H9 (cell line): ENCODE measurements at places on chromosomes 3 and 15.

GRCh38 chr3:152330559-152330958 lies 61.8 kb downstream of the MBNL1 start:
- no peak for DNase-seq

DNA sequence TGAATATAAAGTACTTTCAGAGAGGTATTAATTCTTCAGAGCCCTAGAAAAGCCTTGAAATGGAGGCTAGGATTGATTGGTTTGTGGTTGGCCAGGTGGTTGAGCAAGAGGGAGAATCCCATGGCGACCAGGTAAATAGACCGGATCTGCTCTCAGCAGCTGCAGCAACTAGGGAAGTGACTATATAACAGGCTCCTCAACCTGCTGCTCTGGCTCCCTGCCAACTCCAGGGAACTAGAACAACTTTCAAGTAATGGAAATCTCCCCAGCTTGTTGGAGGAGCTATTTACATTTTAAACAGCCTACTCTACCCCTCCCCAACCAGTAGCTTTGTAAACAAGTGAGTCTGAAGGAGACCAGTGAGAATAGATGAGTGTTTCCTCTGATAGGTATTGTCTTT lies 121.8 kb upstream of the CADM2 start:
- peak; percentile 93 for DNase-seq

GRCh38 chr3:37979541-37980461 lies 10.8 kb upstream of the VILL start:
- no peak for DNase-seq

- no peak for DNase-seq
Measured at GRCh38 chr3:57890874-57891273, 117.3 kb upstream of the FLNB start.

DNA sequence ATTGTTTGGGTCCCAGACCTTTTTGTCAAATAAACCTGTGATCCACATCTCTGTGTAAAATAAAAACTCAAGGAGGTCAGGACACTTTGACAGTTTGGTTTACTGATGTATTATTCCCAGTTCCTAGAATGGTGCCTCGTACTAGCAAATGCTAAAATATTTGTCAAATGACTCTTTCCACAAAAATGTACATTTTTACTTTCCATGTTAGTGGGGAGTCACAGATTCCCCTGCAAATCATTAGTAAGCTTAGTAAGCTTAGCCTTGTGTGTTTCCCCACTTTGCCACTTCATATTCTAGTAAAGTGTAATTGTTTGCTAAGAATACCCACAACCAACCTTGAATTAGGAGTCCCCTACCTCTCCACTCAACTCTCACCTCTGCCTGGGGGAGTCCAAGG lies 2.4 kb upstream of the MAGI1 start:
- DNase-seq, result no peak

GRCh38 chr15:78618490-78618934 lies 2.3 kb downstream of the CHRNA3 start:
- DNase-seq, result peak; percentile 87

DNA sequence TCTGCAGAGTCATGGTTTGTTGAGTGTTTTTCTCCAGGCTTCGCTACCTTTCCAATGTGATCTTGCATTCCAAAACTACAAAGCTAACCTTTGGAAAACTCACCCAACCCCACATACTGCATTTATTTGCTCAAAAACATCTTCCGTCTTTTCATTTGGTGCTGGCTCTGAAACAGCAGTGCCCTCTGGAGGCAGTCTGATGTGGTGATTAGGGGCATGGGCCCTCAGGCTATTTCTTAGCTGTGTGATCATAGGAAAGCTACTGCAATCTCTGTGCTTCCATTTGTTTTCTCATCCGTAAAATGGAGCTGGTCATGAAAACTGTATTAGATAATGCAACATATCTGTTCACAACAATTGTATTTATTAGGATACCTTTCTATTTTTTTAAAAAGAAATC lies 47.0 kb downstream of the MTHFS start:
- peak; percentile 60 for DNase-seq

DNA sequence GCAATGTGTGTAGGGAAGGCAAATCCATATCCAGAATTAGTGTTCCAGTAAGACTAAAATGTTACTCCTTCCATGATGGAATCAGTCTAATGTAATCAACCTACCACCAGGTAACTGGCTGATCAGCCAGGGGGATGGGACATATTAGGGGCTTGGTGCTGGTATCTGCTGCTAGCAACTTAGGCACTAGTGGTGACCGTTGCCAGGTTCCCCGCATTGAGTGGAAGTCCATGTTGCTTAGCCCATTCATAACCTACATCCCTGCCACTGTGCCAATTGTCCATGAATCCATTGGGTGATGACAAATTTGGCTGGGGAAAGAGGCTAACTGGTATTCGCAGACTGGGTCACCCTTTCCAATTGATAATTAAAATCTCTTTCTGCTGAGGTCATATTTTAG lies 212.2 kb upstream of the ROBO1 start:
- DNase-seq, result no peak

DNA sequence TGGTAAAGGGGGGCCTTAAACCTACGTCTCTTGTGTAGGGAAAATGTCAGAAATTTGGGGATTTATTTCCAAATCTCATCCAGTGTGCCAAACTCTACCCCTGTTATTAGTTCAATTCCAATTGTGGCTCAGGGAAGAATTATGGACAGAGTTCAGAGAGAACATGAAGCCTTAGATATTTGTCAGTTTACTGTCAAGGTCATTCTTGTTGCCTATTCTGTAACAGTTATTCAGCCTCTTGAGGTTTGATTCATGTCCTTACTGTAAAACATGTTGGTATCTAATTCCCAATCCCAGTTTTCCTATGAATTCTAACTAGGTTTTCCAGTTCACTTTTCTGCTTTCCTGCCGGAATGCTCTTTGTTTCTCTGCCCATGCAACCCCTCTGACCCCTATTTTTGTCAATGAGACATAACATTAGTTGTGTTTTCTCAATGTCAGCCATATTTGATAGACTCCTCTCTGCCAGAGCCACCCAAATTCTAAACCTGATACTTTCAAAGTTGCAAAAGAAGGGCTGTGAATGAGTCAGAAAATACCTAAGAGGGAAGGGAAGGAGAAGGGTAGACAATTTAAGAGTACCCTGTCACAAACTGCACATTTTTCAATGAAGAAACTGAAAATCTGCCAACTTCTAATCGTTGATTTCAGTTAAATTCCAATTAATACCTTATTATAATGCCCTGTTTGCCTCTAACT lies 52.4 kb downstream of the ATOSA start:
- DNase-seq, result no peak

DNA sequence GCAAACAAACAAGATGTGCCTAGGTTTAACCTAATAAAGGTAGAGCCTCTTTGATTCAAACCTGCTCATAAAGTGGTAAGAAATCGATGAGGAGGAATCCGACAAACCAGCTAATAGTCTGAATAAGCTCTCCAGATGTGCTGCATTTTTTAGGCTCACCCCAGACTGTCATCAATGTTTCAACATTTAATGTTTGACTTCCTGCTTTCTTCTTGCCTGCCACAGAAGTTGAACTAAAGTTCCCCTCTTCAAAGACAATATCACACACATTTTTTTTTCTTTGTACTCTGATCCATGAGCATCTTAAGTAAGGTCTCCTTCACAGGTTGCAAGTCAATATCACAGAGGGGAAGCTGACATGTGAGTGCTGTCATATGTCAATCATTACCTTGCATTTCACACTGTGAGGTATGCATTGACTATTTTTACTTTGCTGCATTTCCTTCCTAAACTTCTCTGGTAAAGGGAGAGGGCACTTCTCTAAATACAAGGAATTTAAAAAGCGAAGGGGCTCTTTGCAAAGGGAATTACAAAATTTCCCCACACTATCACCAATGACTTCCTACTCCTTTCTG lies 172.3 kb upstream of the MCTP2 start:
- no peak for DNase-seq

DNA sequence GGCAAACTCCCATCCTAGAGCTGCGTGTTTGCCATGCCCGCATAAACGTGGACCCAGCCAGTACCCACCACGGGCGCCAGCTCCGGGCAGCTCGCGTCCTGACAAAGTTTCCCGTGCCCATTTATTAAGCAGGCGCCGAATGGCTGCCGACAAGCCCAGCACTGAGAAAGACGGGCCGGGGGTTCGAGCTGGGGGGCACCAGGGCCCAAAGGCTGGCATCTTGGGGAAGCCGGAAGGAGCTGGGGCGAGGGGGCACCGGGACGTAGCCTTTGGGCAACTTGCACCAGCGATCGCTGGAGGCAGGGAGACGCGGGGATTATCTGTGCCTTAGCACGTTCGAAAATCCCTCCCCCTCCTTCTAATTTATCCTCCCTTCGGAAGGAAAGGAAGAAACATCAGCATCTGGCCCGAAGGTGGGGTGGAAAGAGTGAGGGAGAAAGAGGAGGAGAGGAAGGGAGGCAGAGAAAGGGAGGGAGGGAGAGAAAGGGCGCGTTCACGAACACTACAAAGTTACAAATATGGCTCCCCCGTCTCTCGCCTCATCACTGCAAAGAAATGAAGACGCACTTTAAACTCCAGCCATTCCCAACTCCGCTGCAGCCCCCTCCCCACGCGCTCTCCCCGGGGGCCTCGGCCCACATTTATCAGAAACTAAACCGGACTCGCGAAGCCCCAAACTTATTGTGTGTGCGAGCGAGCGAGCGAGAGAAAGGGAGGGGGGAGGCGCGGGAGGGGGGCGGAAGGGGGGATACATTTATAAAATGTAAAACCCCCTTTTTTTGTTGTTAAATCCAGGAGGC lies 1.0 kb downstream of the ANP32A start:
- DNase-seq, result peak; percentile 44

- no peak for DNase-seq
Measured at GRCh38 chr3:176807938-176808337, 389.3 kb downstream of the TBL1XR1 start.

- no peak for DNase-seq
Measured at GRCh38 chr15:34737477-34737876, 17.3 kb downstream of the GJD2 start.

GRCh38 chr3:126084768-126085180 lies 850 bp upstream of the SLC41A3 start:
- no peak for DNase-seq

GRCh38 chr15:92105611-92106010 lies 252.1 kb downstream of the SLCO3A1 start:
- DNase-seq, result no peak

- no peak for DNase-seq
Measured at GRCh38 chr3:142809259-142809658, 79.6 kb downstream of the PCOLCE2 start.

DNA sequence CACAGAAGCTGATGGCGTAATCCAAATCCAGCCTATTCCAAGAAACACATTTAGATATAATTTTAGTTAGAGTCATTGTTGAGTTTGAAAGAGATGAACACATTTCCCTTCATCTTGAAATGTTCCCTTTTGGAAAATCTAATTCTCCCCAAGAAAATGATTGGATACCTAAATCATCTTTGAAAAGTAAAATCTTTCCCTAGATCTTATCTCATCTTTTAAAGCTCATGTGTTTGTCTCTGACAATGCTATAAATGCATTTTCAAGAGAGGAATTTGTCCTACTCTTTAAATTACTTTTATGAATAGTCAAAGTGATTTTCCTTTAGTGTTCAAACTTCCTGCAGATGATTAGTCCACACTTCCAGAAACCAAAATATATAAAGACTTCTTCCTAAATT lies 82.6 kb upstream of the CNTN6 start:
- no peak for DNase-seq

DNA sequence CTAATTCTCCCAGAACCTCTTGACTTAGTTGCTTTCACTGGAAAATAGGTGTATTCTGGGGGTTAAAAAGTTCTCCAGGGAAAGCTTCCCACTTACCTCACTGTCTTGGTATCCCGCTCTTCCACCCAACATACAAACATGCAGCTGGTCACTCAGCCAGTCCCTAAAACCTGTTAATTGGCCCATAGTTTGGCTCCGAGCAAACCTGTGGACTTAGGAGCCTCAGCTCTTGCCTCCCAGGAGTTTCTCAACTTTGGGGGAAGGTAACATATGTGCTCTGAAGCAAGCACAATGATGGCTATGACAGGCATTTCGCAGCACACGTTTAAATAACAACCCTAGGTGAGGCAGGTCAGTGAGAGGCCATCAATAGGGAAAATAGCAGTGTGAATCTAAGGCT lies 25.8 kb upstream of the LRRFIP2 start:
- no peak for DNase-seq

DNA sequence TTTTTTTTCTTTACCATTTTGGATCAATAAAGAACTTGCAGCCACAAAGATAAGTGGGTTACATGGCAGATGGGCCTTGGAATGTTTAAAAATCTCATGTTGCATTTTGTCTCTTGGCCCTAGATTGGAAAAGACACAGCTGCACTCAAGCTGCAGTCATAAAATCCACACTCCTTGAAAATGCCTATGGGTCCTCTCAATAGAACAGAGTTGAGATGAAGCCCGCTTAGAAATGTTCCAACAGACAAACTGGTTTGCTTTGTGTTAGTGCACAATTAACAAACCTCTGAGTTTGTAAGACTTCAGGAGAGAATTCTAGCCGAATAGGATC lies 401.2 kb upstream of the CDIN1 start:
- no peak for DNase-seq

- DNase-seq, result no peak
Measured at GRCh38 chr3:144296808-144297207, 325.2 kb downstream of the DIPK2A start.

DNA sequence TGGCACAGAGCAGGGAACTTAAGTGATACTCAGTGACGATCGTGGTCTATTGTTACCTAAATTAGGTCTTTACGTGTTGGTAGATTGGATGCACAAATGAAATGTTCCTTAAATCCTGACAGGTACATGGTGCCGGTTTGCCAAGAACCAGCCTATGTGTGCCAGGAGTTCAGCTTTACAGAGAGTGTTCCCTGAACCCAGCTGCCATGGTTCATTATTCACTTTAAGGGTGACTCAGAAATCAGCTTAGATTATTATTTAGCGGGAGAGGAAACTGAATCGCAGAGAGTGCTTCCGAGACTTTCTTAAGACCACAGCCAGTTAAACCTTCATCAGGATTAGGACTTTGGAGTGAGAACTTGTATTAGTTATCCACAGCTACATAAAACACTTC lies 21.5 kb downstream of the FAM43A start:
- no peak for DNase-seq

- peak; percentile 51 for DNase-seq
Measured at GRCh38 chr3:114519415-114519814, 225.6 kb downstream of the TIGIT start.

DNA sequence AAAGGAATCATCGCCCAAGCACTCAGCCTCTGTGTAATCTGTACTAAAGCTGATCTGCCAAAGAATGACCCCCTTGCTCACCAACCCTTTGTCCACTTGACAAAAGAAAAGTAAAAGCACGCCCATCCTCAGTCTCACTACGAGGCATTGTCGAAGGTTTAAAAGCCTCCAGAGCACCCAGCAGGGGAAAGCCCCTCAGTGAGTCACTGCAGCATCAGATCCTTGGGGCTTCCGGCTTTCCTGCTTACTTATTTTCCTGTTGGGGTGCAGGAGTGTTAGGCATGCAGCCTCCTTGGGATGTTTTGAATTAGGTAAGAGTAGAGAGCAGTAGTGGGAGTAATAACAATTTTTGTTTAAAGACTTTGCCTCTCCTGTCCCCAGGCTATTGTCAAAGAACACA lies 216.1 kb downstream of the MTHFS start:
- no peak for DNase-seq

GRCh38 chr15:67329984-67330733 lies 75.6 kb downstream of the IQCH start:
- DNase-seq, result no peak
